Mesenchymal stem cell (in vitro differentiated cells and primary cell): ENCODE measurements at places on chromosomes 6 and 20.

DNA sequence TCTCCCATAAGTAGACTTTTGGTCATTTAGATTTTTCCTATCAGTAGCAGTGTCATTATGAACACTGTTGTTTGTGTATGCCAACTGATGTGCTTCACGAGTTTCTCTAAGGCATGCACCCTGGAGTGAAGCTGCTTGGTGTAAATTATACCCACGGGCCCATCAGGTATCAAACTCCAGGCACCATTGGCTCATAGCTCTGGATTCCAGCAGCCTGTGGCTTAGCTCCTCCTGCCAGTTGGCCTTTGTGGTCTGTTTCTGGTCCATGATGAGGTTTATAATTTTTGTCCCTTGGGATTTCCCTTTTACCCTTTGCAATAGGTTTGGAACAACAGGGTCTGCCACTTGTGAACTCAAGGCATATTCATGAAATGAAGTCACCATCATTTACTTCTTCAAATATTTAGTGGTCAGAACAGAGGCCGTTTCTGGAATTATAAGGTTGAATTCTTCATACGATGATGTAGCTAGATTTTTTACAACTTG is 350.5 kb downstream of the PRL start:
- peak; percentile 91 for DNase-seq

- no peak for DNase-seq
These were observed 1233.0 kb upstream of the EYS start for GRCh38 chr6:66940003-66940402.

DNA sequence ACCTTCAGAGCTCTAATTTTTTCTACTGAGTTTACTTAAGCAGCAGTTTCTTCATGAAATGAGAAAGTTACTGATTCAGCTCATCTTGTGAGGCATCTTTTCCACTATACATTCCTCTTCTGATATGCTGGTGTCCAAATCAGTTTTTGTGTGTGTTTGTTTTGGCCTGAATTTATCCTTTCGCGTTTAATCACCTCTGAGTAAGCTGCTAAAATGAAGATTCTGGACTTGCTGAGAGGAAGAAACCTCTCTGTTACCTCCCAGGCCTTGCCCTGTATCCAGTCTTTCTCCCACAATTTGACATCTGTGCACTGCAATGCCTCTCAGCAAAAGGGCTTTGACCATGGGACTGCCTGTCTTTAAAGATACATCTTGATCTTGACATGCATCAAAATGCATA is 536.2 kb upstream of the NRSN1 start:
- DNase-seq = no peak

GRCh38 chr6:107894809-107895396 is 63.1 kb downstream of the SEC63 start:
- DNase-seq = no peak

DNA sequence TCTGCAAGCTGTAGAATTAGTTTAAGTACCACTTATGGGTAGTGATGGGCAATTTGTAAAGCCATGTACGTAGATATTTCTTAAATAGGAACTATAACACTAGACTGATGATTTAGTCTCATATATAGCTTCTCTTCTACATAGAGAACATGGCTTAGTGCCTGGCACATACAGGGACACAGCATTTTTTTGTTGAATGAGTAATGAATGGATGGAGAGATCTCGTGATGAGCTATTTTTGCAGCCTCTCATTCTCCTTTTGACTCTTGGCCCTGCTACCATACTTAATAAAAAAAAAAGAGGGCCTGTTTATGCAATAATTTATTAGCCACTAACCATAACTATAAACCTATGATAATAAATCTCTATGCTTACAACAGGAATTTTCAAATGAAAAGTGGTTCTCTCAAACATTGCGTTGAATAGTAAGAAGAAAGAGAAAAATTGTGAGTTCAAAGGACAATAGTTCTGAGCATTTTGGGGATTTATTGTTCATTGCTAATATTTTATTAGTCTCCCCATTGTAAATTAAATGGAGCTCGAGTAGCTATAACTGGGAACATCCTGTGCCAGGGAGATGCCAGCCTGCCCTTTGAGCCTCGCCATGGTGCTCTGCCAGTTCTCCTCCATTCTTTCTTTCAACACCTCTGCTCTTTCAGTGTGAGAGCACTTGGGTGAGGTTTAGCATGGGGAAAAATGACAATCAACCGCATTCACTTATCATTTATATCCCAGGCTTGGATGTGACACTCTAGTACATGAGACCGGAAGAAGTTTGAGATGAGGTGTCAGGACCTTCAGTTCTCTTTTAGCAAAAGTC is 14.7 kb upstream of the RCAN2 start:
- no peak for DNase-seq

DNA sequence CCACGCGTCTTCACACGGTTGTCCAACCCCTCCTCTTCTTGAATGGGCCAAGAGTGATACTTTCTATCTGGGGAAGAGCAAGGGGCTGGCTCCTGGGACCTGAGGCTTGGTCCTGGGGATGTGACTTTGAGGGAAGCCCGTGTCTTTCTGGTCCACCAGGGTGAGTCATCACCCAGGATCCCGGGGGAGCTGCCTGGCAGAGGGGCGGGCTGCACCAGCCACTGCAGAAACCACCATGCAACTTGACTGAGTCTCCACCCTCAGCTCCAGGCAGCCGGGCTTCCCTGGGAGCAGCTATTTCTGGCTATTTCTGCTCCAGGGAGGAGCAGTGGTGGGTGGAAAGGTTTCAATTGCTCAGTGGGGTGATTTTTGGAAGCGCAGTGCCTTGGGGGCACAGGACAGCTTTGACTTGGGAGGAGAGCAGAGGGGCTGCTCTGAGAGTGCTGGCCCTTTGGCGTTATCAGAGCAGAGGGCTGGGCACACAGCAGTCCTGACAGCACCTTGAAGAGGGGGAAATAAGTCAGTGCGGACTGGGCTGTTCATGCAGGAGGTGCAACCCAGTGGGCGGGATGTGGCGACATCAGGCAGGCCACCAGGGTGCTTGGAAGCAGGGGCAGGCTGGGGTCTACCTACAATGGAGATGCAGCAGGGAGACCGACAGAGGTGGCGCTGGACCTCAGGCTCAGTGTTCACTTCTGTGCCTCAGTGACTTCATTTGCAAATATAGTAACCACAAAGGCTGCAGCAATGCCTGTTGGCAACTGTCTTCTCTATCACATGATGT is 45.1 kb upstream of the FAM83D start:
- DNase-seq = no peak

DNA sequence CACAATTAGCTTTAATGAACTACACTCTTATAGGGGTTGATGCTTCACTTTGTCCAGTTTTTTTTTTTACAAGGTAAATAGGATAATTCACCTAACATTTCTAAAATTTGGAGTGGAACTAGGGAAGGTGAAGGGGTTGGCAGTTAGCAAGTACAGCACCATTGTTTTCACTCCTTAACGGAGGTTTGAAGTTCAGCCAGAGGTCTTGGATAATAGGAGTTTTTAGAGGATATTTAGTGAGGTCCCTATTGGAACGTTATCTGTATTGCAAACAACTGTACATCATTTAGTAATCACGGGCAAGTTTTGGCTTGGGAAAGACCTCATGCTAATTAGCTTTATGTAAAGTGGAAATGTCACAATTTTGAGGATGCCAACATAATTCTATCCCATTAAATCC is 52.3 kb upstream of the TBX18 start:
- DNase-seq = no peak

DNA sequence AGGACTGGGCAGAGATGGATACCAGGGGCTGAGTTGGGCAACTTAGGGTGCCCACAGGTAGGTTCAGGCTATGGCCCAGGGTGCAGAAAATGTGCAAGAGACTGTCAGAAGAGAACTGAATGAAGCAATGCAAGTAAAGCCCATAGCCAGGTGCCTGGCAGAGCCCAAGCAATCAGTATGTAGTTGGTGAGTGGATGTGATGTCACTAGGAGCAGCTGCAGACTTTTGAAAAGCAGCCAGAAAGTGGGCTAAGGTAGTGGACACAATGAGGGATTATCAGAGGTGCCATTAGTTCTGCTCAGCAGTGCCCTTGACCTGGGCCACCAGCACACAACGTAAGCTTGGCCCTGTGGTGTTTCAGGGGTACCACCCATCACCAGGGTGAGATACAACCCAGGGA is 135.3 kb downstream of the SOBP start:
- no peak for DNase-seq
